ENCODE measurements at places on chromosomes 3 and 15.

DNA sequence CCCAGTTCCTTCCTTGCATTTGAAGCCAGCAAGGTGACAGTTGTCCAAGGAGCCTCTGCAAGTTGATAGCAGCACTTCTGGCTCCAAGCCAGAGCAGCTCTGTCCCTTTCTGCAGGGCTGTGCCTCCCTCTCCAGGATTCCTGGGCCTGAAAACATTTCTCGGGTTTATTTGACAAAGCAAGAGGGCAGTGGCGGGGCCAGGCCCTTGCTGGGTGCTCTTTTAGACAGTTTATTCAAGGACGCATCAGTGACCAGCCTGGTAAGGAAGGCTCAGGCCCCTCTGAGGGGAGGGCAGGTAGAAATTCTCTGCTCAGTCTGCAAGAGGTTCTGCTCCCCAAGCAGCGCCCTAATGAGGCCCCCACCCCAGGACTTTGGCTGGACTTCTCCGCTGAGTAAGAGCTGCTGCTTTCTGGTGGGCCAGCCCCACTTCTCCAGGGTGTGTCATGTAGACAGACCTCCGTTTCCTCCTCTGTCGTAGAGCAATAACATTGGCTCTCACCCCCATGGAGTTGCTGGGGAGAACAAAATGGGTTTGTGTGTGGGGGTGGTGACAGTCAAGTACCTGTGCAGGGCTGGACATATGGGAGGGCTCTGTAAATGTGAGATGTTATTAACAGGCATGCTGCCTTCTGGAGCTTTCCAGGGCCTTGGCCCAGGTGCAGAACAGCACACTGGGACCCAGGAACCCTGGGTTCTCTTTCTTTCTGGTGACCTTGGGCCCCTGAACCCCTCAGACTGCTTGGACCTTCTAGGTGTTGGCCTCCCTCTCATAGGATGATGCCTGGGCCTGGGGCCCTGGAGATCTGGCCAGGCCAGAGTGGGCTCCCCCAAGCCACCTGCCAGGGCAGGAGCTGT is 146.2 kb upstream of the TLE3 start:
- DNase-seq: no peak

GRCh38 chr3:21785765-21786437 is 34.9 kb upstream of the ZNF385D start:
- DNase-seq: no peak

- no peak for DNase-seq
Measured at GRCh38 chr15:39855400-39855799, 64.7 kb downstream of the GPR176 start.

GRCh38 chr15:87764461-87765240 is 491.9 kb downstream of the NTRK3 start:
- DNase-seq: no peak

DNA sequence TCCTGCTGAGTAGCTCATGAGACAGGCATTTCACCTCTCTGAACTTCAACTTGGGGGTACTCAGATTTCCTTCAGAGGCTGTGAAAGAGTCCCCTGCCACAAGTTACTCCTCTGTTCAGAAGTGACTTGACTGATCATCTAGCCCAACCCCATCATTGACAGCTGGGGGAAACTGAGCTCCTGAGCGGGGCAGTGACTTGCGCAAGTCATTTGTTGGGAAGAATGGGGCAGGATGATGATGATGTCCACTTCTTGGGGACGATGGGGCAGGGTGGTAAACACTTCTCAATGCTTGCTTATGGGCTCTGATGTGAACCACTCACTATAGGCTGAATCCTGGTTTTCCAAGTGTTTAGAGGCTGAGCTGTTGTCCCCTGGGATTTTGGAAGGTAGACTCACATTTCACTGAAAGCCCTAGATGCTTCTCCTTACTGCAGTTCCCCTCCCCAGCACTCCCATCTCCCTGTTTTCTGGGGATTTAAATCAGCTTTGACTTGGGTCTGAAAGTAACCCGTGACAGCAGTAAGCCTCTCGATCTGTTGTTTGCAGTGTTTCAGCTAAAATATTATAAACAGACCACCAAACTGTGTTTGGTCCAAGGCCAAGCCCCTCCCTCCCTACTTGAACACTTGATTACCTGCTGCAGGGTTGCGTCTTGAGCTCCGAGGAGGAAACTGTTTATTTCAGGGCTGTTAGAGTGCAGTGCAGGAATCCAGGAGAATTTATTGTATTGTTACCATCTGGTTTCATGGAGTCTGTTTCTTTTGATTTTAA is 25.1 kb downstream of the SMAD3 start:
- DNase-seq: no peak

DNA sequence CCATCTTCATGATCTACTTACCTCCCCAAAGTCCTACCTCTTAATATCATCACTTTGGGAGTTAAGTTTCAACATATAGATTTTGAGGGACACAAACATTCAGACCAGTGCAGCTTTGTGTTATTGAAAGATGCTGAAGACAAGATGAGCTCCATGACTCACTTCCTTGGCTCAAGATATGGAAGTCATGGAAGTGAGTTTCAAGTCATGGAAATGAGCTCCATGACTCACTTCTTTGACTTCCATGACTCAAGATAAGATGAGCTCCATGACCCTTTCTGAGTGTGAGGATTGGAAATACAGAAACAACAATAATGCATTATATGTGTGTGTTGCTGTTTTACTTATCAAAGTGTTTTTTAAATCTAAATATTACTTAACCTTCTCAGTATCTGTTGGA is 170.2 kb upstream of the TPRG1 start:
- DNase-seq: no peak

DNA sequence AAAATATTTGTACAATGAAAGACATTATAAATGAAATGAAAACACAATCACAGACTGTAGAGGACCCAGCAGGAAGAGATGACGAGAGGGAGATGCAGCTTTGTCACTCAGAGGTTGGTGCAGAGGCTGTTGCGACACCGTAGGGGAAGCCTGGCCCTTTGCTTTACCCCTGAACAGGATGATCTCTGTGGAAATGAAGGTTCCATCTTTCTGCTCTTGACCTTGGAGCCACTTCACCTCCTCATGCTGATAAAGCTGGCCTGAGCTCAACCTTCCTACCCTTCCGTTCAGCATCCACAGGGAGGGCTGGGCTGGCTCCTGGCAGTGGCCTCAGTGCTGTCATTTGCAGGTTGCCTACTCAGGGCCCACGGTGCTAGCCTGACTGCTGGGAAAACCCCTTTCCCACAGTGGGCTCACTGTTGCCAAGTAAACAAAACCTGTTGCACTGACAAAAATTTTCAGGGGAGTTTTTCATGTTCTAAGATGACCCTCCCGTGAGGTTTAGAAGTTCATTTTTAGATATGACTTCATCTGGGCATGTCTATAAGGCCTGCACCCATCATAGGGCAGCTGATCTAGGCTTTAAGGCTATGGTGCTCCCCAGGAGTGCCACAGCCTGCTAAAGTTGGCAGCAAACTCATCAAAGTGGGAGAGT is 3.0 kb upstream of the CD80 start:
- no peak for DNase-seq

- DNase-seq: no peak
Measured at GRCh38 chr3:98892263-98892662, 9.2 kb downstream of the DCBLD2 start.

DNA sequence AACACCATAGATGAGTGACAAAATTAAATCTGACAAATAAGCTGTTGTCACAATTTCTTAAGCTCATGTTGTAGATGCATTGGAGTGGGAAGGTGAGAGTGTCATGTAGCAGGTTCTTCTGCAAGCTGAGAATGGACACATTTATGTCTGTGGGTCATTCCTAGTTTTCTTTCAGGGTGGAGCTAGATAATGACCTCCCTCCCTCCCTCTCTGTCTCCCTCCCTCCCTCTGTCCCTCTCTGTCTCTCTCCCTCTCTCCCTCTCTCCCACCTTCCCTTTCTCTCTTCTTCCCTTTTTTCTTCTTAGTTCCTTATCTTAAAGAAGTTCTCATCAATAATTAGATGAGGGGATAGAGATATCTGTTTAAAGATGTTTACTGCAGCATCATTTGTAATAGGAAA is 36.0 kb downstream of the PXYLP1 start:
- DNase-seq: no peak

GRCh38 chr3:37594873-37595783 is 266.6 kb upstream of the CTDSPL start:
- no peak for DNase-seq

Data from cortex of kidney (tissue), 1 donor.